ENCODE measurements at places on chromosomes 16 and 17.

DNA sequence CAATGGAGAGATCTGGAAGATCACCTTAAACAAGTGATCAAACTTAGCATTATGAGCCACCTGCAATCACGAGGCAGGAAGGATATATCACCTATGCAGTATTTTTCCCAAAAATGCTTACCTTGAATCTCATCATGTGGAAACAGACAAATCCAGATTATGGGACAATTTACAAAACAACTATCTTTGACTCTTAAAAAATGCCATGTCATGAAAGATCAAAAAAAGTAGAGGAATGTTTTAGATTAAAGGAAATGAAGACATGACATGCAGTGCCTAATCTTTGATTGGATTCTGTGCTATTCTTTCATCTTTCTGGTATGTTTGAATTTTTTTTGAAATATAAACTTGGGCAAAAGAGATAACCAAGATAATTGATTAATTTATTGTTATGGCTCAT is 95.9 kb downstream of the KPNA2 start:
- DNase-seq, result no peak

GRCh38 chr17:21077281-21077680 is 34.5 kb upstream of the USP22 start:
- DNase-seq, result no peak

DNA sequence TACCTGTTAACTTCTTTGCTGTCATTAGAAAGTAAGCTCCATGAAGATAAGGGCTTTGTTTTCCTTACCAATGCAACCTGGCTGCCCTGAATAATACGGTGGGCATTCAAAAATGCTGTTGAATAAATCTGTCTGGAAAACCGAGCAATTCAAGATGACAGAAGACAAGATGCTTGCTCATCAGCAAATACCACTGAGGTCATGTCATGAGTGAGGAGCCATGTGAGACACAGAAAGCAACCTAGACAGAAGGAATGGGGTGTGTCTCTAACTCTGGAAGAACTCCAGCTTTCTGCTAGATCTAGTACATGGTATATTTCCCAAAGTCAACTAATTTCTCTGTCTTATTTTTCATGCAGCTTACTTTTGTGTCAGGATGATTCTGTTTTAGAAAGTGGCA is 64.2 kb downstream of the STH start:
- DNase-seq, result no peak

DNA sequence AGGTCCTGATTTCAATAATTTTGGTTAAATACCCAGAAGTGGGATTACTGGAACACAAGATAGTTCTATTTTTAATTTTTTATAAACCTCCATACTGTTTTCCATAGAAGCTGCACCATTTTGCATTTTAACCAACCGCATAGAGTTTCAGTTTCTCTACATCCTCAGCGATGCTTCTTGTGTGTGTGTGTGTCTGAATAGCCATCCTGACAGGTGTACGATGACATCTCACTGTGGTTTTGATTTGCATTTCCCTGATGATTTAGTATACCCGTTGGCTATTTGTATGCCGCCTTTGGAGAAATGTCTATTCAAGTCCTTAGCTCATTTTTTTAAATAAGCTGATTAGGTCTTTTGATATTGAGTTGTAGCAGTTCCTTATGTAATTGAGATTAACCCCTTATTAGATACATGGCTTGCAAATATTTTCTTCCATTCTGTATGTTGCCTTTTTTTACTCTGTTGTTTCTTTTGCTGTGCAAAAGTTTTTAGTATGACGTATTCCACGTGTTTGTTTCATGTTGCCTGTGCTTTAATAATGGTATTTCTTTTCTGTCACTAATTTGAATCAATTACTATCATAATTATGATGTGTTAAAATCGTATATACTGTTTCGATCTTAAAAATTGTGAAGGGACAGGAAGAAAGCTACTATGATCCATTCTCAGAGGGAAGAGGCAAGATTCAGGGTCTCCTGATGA is 227.2 kb upstream of the MON1B start:
- DNase-seq, result no peak

- DNase-seq, result peak; percentile 77
These were observed at the start of gene ATXN1L for GRCh38 chr16:71845639-71846430. TSS of gene ATXN1L (plus strand) at chr16:71845976. CDS start at chr16:71849741, 3,765 bp downstream.

Data from anterior cingulate cortex (tissue), 58 donors.